ENCODE measurements at places on chromosomes 13 and 19. TPM values are rescaled to one million over a fixed set of nuclear protein-coding genes. Genes with fewer than 3 reads are reported as not detected.

VN1R4 gene
- not detected for total RNA-seq

LGALS4 gene
- not detected for total RNA-seq

MISP gene
- total RNA-seq = not detected

LYL1 gene
- not detected for total RNA-seq

MED29 gene
- 38.9 TPM for total RNA-seq

KLC3 gene
- 0.37 TPM for total RNA-seq

KCNJ14 gene
- 0.53 TPM for total RNA-seq

C19orf81 gene
- not detected for total RNA-seq

EXOC3L2 gene
- not detected for total RNA-seq

PSG11 gene
- not detected for total RNA-seq

DNA sequence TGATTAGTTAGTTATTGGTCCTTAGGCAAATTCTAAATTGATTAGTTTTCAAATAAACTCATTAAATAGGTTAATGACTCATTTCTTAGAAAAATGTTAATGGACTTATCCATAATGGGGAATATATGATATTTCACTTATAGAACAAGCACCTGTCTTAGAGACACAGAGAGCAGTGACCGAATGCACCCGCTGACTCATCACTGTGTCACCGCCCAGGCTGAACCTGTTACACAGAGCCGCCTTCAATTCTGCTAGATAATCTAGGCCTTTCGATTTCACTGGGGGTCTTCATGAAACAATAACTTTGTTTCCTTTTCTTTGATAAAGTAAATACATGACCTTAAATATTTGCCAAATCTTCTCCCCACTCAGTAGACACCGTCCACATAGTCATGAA lies 13.1 kb downstream of the IRS2 start:
- no peak for DNase-seq

- no peak for DNase-seq
Measured at GRCh38 chr13:52348983-52349780, 56.8 kb downstream of the THSD1 start.

- no peak for DNase-seq
Measured at GRCh38 chr19:30158067-30158892, 213.9 kb upstream of the ZNF536 start.

- DNase-seq = peak; percentile 15
Measured at GRCh38 chr19:6021878-6022569, 44.1 kb upstream of the RANBP3 start.

GRCh38 chr19:11288349-11288748 lies 7.6 kb upstream of the TSPAN16 start:
- DNase-seq = no peak

DNA sequence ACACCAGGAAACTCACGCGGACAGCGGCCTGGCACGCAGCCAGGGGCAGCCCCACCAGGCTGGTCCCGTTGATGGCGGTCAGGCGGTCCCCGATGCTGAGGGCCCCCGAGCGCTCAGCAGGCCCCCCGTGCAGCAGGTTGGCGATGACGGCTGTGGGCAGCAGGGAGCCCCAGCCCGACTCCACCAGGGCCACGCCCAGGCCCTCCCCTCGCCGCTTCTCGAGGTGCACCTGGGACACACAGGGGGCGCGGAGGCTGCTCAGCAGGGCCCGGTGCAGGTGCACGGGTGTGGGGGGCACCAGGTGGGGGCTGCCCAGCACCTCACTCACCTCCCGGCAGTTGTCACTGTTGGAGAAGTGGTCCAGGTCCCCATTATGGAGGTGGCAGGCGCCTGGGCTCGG lies 9.0 kb downstream of the APBA3 start:
- DNase-seq = no peak

DNA sequence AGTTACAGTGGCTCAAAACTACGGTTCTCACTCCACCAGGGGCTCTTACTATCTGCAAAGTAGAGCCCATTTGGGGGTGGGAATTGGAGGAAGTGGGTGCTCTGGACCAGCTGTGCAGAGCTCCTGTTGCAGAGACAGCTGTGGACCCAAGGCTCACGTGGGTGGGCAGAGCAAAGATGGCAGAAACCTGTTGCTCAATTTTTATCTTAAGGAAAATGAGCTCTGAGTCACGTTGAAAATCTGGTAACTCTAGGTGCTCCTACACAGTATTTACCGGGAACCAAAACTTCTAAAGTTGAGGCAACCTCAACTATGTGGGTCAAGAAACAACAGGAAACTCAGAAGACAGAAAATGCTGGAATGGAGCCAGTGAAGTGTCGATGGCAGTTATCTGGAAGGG lies 30.2 kb upstream of the SLC15A1 start:
- no peak for DNase-seq

GRCh38 chr19:6576869-6577475 lies 14.0 kb downstream of the CD70 start:
- DNase-seq = no peak

GRCh38 chr13:76846363-76846762 lies 39.8 kb downstream of the KCTD12 start:
- DNase-seq = no peak

DNA sequence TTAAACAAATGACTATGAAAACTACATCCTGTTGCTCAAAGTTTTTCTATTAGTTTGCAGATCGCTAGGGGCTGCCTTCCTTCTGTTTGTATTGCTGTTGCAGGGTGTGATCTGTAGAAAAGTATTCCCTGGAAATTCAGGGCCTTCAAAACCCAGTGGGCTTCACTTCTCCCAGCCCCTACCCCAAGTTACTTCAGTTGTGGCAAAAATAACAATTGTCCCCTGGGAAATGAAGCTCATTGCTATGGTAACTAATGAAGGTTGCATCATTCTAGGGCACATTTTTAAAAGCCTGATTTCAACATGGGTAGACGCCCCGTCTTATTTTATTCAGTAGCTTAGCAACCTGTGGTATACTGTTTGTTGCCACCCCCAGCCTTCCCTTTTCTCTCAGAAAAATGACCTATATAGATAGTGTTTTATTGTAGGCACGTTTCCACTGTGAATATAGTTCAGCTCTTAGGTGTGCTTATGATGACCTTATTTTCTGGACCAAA lies 60.9 kb downstream of the WDFY2 start:
- no peak for DNase-seq

GRCh38 chr19:45472563-45473366 lies 5.0 kb downstream of the FOSB start:
- DNase-seq = no peak

GRCh38 chr19:40596608-40597328 lies 4.4 kb upstream of the LTBP4 start:
- no peak for DNase-seq

DNA sequence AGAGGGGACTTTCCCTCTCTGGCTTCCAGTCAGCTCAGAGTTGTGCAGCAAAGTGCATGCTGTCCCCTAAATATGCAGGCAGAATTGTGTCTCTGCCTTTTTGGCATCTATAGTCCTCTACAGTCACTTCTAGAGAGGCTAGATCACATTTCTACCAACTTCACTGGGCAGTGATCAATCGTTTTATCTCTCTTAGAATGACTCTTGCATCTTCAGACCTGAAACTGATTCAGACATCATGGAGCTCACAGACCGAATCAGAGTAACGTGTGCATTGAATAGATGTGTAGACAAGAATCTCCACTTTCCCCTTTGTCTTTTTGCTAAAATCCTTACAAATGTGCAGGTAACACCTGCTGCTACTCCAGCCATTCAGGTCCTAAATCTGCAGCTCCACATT lies 6.2 kb downstream of the ZNF253 start:
- DNase-seq = no peak

GRCh38 chr19:18475762-18476331 lies 37.9 kb upstream of the ISYNA1 start:
- DNase-seq = no peak
